Hair follicle dermal papilla cell (primary cell): ENCODE measurements at places on chromosomes 7 and 10. TPM values are rescaled to one million over a fixed set of nuclear protein-coding genes. Genes with fewer than 3 reads are reported as not detected.

ELMO1 gene
- 0.16 and 0.49 TPM in 2 replicates for total RNA-seq

CFTR gene
- under 0.01 and 0.16 TPM in 2 replicates for total RNA-seq

LEP gene
- 3.1 and 4.1 TPM in 2 replicates for total RNA-seq

OR6B1 gene
- total RNA-seq = not detected in 2 replicates

PDK4 gene
- total RNA-seq = 0.49 TPM in 2 replicates

ADAM22 gene
- total RNA-seq = 3.0 and 5.5 TPM in 2 replicates

RBM20 gene
- total RNA-seq = 0.12 and 0.16 TPM in 2 replicates

DNAJB9 gene
- total RNA-seq = 22.9 and 40.2 TPM in 2 replicates

MCM10 gene
- 0.81 and 0.85 TPM in 2 replicates for total RNA-seq

SRRM3 gene
- total RNA-seq = 0.85 and 1.9 TPM in 2 replicates

GPR37 gene
- total RNA-seq = 0.73 and 1.5 TPM in 2 replicates

TMEM270 gene
- total RNA-seq = not detected in 2 replicates

KIAA1217 gene
- 12.2 and 18.2 TPM in 2 replicates for total RNA-seq

HOXA5 gene
- total RNA-seq = not detected in 2 replicates

TMEM178B gene
- total RNA-seq = under 0.01 TPM in 2 replicates

SAMD9L gene
- total RNA-seq = 26.8 and 39.3 TPM in 2 replicates

CEP55 gene
- total RNA-seq = 2.9 and 4.9 TPM in 2 replicates

PIP4K2A gene
- total RNA-seq = 28.9 and 39.3 TPM in 2 replicates

WDFY4 gene
- not detected in 2 replicates for total RNA-seq

NT5C3A gene
- total RNA-seq = 21.1 and 23.0 TPM in 2 replicates

IL15RA gene
- 3.0 and 3.4 TPM in 2 replicates for total RNA-seq

SCD gene
- total RNA-seq = 856 and 1,449 TPM in 2 replicates

DOCK4 gene
- 55.7 and 65.7 TPM in 2 replicates for total RNA-seq

DKK1 gene
- total RNA-seq = 5.5 and 11.9 TPM in 2 replicates

LDB1 gene
- 81.8 and 90.1 TPM in 2 replicates for total RNA-seq

EIF4H gene
- total RNA-seq = 292 and 310 TPM in 2 replicates

COBL gene
- total RNA-seq = not detected in 2 replicates

CPA1 gene
- total RNA-seq = not detected in 2 replicates

SPDYE16 gene
- total RNA-seq = 0.16 TPM in 1 of 2 replicates, not detected in the other

SLC13A1 gene
- not detected in 2 replicates for total RNA-seq

TCAF2 gene
- total RNA-seq = 3.6 and 7.6 TPM in 2 replicates

NXPH1 gene
- total RNA-seq = not detected in 2 replicates

TFEC gene
- total RNA-seq = under 0.01 and 0.16 TPM in 2 replicates

SYT15 gene
- 0.12 and 0.16 TPM in 2 replicates for total RNA-seq

HKDC1 gene
- 0.16 and 0.24 TPM in 2 replicates for total RNA-seq

PRKCQ gene
- total RNA-seq = 0.16 and 0.24 TPM in 2 replicates

IFIT1B gene
- under 0.01 TPM in 1 of 2 replicates, not detected in the other for total RNA-seq

ZMIZ2 gene
- total RNA-seq = 16.5 and 24.3 TPM in 2 replicates

CH25H gene
- 48.0 and 83.4 TPM in 2 replicates for total RNA-seq

GRM3 gene
- total RNA-seq = not detected in 2 replicates

ZCCHC24 gene
- total RNA-seq = 101 and 106 TPM in 2 replicates

AIFM2 gene
- 9.2 and 12.2 TPM in 2 replicates for total RNA-seq

PRTFDC1 gene
- total RNA-seq = 14.0 and 22.1 TPM in 2 replicates

OR9A4 gene
- not detected in 2 replicates for total RNA-seq

KDM7A gene
- 4.4 and 7.6 TPM in 2 replicates for total RNA-seq

PKD2L1 gene
- total RNA-seq = not detected in 2 replicates

TIAL1 gene
- total RNA-seq = 52.9 and 62.6 TPM in 2 replicates

UCN3 gene
- not detected in 2 replicates for total RNA-seq

LRRC4 gene
- total RNA-seq = 0.12 and 0.32 TPM in 2 replicates

EEF1AKMT2 gene
- total RNA-seq = 17.7 and 19.7 TPM in 2 replicates

CDHR3 gene
- 34.1 and 45.3 TPM in 2 replicates for total RNA-seq

INHBA gene
- 67.7 and 78.7 TPM in 2 replicates for total RNA-seq

PRRT4 gene
- 0.16 and 0.24 TPM in 2 replicates for total RNA-seq
